ENCODE measurements at places on chromosomes 7 and 10.

DNA sequence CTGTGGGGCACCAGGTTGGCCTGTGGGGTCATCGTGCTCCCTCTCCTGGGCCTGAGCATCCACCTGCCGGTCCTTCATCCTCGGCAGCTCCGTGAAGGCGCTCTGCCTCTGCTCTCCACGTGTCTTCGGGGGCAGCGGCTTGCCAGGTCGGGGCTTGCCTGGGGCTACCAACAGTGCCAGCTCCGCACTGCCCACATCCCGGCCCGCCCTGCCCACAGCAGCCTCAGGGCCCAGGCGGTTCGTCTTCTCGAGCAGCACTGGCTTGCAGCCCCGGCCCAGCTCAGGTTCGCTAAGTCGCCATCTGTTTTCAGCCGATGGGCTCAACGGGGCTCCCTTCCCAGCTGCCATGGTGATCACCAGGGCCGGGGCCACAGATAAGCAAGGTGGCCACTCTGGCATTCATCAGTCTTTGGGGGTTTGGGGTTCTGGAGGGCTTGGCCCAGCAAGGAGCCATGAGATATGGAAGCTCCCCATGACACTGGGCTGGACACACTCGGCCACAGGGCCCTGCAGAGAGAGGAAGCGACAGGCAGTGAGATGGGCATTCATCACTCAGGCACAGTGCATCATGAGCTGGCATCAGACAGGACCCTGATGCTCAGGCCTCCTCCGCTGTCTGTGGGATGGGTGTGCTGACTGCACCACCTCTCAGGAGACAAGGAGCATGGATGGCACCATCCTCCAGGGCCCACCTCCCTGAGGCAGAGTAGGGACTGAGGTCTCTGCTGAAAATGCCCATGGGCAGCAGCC lies 15.5 kb downstream of the ZNF488 start:
- no peak for DNase-seq

- no peak for DNase-seq
Observed at GRCh38 chr10:54665095-54665494, 135.9 kb downstream of the PCDH15 start.

GRCh38 chr10:74794531-74794930 lies 31.9 kb upstream of the KAT6B start:
- DNase-seq: no peak

DNA sequence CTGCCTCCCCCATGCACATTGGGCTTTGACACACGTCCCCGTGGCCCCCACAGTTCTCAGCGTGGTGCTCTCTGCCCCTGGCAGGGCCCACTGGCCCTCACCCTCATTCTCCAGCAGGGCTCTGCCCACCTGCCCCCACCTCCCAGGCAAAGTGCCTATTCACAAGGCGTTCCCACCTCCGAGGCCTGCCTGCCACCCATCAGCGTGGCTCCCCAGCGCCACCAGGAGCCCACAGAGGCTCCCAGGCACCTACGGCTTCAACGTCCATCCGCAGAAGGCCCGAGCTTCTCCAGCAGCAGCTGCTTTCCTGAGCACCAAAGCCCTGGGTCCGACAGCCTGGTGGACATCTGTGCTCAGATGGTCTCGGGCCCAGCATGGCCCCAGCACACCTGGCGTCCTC lies 211.8 kb upstream of the PPP2R2D start:
- no peak for DNase-seq

DNA sequence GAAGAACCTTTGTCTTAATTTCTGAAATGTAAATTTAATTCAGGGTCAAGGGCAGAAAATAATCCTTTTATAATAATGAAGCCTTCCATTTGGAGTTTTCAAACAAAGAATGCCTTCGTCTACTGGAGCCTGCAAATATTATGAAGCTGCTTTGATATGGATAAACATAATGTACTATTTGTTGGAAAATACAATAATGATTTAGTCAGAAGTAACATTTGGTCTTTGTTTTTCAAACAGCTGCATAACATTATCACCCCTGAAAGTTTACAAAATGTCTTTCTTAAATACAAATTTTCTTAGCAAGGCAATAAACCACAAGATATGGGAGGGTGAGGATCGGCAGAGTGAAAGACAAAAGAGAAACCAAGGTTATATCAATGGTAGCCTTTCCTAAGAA lies 41.5 kb downstream of the TMEM26 start:
- DNase-seq: no peak

DNA sequence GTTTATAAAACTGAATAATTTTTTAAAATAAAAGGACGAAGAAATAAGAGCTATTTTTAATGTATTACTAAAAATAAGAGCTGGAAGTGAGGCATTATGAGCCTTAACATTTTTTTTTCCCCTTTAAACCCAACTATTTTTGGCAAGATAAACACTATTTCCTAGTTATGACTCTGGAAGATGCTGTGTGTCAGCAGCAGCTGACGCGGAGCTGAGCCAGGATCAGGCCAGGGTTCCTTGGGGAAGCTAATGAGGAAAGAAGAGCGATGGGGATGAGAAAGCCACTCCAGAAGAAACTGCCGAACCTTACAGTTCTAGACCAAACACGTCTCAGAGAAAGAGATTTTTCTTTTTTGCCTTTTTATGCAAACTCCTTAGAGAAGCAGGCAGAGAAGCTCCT lies 85.9 kb downstream of the USP6NL start:
- DNase-seq: no peak

GRCh38 chr7:85750454-85750949 lies 563.6 kb upstream of the SEMA3D start:
- DNase-seq: no peak

DNA sequence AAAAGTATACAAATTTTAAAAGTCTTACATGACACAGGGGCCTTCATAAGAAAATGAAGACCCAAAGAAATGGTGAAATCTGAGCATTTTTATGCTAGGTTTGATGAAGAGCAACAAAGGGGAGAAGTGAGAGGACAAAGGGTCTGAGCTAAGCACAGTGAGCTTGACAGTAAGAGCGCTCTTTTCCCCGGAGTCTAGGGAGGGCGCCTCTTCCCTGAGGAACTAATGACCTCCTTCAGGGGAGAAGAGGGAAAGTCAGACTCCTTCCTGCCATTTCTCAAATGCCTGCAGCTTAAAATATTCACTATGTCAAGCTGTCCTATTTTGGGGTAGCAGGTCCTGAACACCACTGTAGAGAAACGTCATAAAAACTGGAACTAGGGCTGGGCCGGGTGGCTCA lies 18.1 kb upstream of the PAXIP1 start:
- no peak for DNase-seq

DNA sequence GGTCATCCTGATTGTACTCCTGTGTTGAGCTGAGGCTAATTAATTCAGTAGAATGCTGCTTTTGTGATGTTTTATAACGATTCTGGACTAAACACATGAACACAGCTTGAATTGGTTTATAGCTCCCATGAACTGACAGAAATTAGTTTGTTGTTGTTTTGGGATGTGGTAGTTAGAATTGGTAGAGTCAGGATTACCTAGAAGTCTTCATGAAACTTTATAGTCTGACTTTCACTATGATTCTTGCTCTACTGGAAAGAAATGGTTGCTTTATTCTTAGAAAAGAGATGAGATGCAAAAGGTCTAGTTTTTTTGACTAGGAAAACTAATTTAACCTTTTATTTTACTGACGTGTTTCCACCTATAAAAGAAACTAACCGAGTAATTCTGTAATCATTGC lies 23.4 kb upstream of the TRUB1 start:
- no peak for DNase-seq

DNA sequence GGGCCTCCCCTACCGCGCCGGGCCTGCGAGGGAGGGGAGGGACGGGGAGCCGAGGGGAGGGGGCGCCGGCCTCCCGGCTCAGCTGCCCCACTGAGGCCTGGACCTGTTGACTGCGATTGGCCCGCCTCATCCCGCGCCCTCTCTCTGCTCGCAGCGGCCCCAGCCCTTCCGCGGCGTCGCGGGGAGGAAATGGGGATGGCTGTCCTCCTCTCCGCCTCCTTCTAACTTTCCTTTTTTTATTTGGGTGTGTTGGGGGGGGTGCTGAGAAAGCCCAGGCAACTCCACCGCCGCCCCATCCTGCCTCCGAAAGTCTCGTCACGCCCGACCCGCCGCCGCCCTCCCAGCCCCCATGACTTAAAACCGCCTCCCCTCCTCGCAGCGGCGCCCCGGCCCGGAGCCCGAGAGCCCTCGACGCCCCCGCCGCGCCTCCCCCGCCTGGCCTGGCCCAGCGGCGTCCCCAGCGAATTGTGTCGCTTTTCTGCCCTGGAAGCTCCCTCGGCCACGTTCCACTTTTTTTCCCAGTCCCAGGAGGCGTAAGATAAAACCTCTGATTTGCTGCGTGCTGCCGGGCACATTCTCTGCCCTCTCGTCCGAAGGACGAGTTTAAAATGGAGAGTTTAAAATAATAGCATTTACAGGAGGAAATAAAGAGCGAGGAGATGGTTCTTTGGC lies 842 bp upstream of the SKIDA1 start:
- no peak for DNase-seq

DNA sequence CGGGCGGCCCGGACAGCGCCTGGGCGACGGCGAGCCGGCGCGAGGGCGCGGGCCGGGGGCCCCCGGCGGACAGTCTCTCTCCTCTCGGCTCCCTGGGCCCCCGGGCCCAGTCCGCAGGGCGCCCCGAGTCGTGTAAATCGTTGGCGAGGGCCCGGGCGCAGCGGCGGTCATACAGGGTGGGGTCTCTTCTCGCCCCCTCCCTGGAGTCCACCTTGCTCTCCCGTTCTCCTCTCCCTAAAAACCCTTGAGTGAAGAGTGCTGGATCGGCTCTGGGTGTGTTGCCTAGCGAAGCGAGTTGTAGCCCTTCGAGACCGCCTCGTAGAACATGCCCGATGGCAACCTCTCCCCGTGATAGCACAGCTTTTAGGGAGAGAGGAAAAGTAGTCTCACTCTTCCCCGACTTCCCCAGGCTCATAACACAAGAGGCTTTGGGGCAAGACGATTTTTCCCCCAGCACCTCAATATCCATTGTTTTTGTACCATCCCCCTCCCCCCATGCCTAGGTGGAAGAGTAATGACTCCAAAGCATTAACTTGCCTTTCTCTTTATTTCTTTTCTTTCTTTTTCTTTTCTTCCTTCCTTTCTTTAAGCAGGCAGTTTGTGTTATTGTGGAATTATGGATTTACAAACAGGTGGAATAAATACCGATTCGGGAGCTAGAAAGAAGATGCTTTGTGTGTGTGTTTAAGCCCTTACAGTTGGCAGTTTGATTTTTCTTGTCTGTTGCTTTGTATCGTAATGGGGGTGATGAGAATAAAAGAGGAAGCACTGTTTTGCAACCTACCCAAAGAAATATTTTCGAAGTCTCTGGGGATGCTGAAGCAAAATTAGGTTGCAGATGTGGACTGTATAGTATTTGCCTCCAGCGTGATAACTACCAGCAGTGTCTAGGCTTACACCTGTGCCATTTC lies 822 bp downstream of the SHOC2 start:
- DNase-seq: no peak

DNA sequence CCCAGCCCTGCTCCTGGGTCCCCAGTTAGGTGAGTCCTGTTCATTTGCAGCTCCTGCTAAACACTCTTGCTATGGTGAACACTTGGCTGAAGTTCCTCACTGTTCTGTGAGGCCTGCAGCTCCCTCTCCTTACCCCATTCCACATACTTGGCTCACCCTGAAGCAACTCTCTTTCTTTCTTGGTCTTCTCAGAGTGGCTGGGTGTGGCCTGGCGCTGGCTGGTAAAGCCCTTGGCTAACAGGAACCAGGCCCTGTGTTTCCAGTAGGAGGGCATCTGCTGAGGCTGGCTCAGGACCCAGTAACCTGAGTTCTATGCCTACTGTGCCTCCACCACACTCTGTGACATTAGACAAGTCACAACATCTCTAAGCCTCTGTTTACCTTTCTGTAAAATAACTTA lies 53.1 kb upstream of the COL13A1 start:
- no peak for DNase-seq

- no peak for DNase-seq
Observed at GRCh38 chr10:74047304-74047703, 49.4 kb downstream of the VCL start.

GRCh38 chr10:14262836-14263425 lies 67.8 kb downstream of the FRMD4A start:
- no peak for DNase-seq

DNA sequence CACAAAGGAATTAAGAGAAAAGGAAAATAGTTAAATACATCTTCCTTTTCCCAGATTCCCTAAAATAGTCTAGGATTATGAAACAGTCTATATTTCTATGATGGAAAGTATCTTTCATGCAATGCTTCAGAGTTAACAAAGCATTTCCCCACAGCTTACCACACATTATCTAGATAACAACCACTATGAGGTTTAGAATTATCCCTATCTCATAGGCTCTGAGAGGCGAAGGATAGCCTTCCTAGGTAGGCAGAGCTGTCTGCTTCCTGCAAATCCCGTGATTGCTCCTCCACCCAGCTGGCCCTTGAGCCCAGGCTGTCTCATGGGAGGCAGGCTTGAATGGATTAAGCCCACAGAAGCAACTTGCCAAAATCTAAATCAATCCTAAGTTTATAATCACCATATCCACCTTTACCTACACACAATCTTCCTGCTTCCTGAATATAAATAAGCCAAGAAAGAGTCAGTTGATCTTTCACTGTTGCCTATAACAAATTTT lies 321.4 kb upstream of the AOAH start:
- no peak for DNase-seq

- no peak for DNase-seq
Observed at GRCh38 chr7:38373155-38373554, 99.7 kb upstream of the TARP start.

GRCh38 chr7:36315309-36315944 lies 74.2 kb upstream of the ANLN start:
- no peak for DNase-seq

DNA sequence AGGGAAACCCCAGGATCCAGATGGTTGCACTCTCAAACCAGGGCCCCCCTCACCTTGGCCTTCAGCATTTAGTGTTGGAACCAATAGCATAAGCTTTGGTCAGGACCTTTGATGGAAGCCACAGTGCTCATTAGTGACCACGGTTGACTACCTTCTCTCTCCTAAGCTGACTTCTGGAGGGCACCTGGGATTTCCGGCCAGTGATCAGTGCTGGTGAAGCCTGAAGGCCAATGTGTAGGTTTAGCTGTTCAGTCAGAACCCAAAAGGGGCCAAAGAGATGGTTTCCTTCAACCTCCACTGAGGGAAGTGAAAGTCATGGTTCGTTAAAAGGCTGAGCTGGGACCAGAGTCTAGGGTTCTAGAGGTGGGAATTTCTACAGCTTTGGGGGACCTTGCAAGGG lies 46.4 kb downstream of the TCF7L2 start:
- DNase-seq: no peak

DNA sequence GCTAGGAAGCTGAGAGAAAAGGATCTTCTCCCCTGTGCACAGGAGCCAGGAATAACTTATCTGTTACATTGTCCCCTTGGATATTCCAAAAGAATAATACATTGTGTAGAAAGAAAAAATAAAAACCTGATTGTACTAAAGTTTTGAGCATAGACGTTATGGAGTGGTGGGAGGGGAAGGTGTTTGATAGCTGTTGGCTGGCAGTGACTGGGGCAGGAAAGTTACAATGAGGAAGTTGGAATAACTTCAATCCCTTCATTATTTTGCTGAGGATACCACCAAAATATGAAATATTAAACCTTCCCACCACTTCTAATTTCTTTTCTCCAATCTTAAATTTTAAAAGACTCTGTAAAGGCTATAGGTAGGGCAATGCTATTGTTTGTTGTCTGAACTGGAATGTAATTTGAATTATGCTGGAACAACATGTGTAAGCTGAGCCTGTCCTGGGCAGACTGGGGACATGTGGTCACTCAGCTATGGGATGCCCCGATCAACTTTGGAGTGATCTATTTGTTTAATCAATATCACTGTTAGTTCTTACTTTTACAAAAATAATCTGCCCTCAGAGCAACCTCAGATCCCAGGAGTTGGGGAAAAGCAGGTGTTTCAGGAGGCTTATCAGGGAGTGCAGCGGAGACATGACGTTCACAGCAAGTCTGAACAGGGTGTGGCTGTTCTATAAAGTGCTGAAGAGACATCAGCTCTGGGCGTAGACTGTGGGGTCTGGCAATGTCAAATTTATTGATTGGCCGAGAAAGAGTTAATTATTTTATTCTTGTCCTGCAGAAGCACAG lies 20.8 kb downstream of the CYP3A43 start:
- no peak for DNase-seq
